ENCODE measurements at places on chromosomes 7 and 10.

GRCh38 chr10:102918817-102919245, 737 bp downstream of the CNNM2 start:
- DNase-seq, result no peak

- no peak for DNase-seq
Measured at GRCh38 chr10:11655836-11656235, 44.4 kb upstream of the USP6NL start.

- DNase-seq, result no peak
Measured at GRCh38 chr7:40219917-40220316, 85.1 kb downstream of the SUGCT start.

- DNase-seq, result no peak
Measured at GRCh38 chr10:69045441-69046300, 42.2 kb upstream of the SRGN start.

GRCh38 chr10:106571192-106571946, 593.1 kb downstream of the SORCS1 start:
- DNase-seq, result no peak

DNA sequence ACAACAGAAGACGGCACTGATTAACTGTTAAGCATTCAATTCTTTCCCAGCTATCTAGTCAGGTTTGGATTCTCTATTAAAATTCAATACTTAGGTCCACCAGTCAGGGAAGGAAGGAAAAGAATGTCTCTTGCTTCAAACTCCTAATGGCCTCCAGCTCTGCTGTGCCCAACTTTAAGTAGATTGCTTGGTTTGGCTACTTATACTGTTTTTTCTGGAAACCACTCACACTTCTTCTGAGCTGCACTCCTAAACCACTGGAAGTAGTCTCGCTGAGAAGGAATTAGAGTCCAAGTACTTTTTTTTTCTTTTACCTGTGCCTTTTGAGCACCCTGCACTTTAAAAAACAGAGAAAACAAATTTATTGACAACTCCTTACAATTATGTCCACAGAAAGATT, 26.7 kb upstream of the COL1A2 start:
- no peak for DNase-seq

DNA sequence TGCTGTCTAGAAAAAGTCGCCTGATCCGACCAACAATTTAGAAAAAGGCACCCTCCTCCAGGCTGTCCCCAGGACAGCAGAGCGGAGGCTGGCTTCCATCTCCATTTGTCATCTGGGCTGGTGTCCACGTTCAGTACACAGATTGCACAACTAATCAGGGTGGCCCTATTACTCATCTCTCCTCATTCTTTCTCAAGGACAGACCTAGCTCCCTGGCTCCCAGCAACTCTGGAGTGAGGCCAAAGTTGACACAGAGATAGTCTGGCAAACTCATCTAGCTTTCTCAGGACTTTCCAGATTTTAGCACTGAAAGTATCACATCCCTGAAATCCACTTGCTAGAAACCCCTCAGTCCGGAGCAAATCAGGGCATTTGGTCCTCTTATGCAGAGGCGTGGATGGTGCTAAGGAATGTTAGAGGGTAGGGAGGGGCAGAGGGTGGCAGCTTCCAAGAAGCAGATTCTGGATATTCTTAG, 75.1 kb downstream of the DNAH11 start:
- no peak for DNase-seq

- DNase-seq, result no peak
Measured at GRCh38 chr10:78829565-78829964, 239.2 kb upstream of the ZMIZ1 start.

DNA sequence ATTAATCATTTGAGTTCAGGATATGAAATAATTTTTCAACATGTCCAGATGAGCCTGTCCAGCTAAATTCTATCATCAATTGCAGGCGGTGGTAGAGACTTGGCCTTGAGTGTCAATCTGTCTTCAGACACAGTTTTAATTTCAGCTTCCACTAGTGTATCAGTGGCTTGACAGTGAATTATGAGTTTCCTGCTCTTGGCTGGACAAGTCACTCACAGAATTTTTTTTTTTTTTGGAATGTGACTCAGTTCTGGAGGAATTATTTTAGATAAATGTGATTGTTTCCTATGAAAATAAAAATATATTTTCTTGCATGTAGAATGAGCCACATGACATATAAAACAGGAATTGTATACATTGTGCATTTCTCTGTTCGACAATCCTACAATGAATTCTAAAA, 319.9 kb upstream of the AKR1E2 start:
- no peak for DNase-seq

- DNase-seq, result no peak
Measured at GRCh38 chr10:91162050-91162494, 58.4 kb upstream of the PCGF5 start.

DNA sequence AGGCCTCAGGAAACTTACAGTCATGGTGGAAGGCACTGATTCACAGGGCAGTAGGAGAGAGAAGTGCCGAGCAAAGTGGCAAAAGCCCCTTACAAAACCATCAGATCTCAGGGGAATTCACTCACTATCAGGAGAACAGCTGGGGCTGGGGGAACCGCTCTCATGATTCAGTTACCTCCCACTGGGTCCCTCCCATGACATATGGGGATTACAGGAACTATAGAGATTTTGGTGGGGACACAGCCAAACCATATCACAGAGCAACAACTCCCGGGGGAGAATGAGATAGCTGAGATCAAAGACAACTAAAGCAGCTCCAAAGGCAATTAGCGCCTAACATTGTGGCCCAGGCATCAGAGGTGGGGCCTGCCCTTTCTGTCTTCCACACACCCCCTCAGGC, 85.4 kb upstream of the VOPP1 start:
- DNase-seq, result no peak

GRCh38 chr7:101180130-101180755, at the start of gene NAT16:
Gene NAT16, minus strand, starts transcription at chr7:101180293. Its CDS starts 5,486 bp downstream, at chr7:101174807.
- DNase-seq, result no peak

GRCh38 chr7:108007762-108008161, 4.8 kb upstream of the LAMB1 start:
- DNase-seq, result no peak

- DNase-seq, result no peak
Measured at GRCh38 chr7:21886396-21886795, 59.3 kb downstream of the CDCA7L start.
